Pancreas (tissue), 10 donors: ENCODE measurements at places on chromosomes 5 and 9. TPM values are rescaled to one million over a fixed set of nuclear protein-coding genes. Genes with fewer than 3 reads are reported as not detected.
A peak's percentile ranks its signal among the peaks of the same experiment; 100 is the strongest.

GRCh38 chr5:130321931-130322330 lies 417.7 kb downstream of the CHSY3 start:
- H3K4me3 ChIP-seq = no peak overlapping the region
- H3K36me3 ChIP-seq = no peaks in the 10 kb centered on the region
- H3K4me1 ChIP-seq = no peaks in the 10 kb centered on the region
- no peaks in the 10 kb centered on the region for H3K27me3 ChIP-seq

- H3K27me3 ChIP-seq = no peaks in the 10 kb centered on the region
- H3K4me3 ChIP-seq = no peak overlapping the region
- H3K27ac ChIP-seq = no peak overlapping the region
- no peak for DNase-seq
- no peaks in the 10 kb centered on the region for H3K4me1 ChIP-seq
These were observed 179.6 kb upstream of the SGCD start for GRCh38 chr5:156147261-156147943.

Gene TLX3
- not detected for total RNA-seq

GRCh38 chr5:73393611-73394489 lies 54.7 kb downstream of the FOXD1 start:
- H3K27me3 ChIP-seq = no peaks in the 10 kb centered on the region
- H3K36me3 ChIP-seq = no peaks in the 10 kb centered on the region
- DNase-seq = no peak
- H3K4me3 ChIP-seq = no peak overlapping the region
- H3K27ac ChIP-seq = no peak overlapping the region

DNA sequence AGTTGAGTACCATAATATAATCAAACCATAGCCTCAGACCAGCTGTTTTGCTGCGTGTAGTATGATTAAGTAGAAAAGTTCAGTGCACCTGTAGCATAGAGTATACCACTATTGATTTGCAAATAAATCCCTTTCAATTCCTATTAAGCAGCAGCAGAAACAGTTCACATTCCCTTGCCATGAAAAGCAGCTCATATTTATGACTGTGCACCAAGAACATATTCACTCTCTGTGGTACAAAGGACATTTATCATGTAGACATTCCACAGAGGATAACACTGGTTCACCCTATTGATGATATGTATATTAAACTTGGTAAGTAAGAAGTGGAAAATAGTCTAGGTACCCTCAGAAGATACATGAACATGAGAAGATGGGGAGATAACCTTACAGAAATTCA lies 1689.1 kb upstream of the CDH6 start:
- H3K4me1 ChIP-seq = no peaks in the 10 kb centered on the region
- DNase-seq = no peak
- H3K36me3 ChIP-seq = no peaks in the 10 kb centered on the region
- no peak overlapping the region for H3K4me3 ChIP-seq
- no peak overlapping the region for H3K27ac ChIP-seq

Gene IRX2
- total RNA-seq = 0.56 TPM

GRCh38 chr5:78607864-78608263 lies 40.7 kb downstream of the LHFPL2 start:
- no peak for DNase-seq
- H3K27ac ChIP-seq = no peak overlapping the region
- H3K4me3 ChIP-seq = no peak overlapping the region

Gene SPINK7
- total RNA-seq = not detected

GRCh38 chr5:142946547-142947426 lies 176.6 kb downstream of the ARHGAP26 start:
- H3K4me3 ChIP-seq = no peak overlapping the region
- H3K36me3 ChIP-seq = no peaks in the 10 kb centered on the region
- H3K27me3 ChIP-seq = no peaks in the 10 kb centered on the region
- no peak overlapping the region for H3K27ac ChIP-seq
- DNase-seq = peak; percentile 83

Gene BRINP1
- total RNA-seq = 0.06 TPM

DNA sequence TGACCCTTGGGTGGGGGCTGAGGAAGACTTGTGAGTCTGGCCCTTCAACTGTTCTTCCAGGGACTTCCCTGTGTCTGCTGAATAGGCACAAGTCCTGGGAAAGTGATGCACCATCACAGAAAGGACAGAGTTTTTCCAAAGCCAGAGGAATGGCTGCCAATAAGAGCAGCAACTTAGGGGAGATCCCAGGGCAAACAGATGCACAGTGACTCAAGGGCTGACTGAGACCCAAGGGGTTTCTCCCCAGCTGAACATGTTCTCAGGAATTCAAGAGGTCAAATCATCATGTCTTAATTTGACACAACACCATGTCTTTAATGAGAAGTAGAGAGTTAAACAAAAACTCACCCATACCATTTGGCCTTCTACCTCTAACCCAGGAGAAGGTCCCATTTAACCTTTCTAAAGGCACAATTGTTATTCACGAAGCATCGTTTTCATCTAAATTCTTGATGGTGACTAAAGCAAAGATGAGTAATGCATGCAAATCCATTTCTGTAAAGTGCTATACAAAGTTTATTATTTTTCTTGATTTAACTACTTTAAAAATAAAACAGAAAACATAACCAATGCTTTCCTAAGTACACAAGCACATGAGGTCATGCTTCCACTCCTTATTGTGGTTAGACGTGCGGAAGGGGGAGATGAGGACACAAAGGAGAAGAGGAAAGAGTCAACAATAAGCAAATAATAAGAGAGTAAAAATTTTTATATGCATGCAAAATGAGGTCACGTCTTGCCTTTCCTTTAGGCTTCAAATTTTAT lies 324.1 kb downstream of the PLK2 start:
- no peak overlapping the region for H3K27ac ChIP-seq
- DNase-seq = no peak
- H3K4me3 ChIP-seq = no peak overlapping the region
- no peaks in the 10 kb centered on the region for H3K27me3 ChIP-seq
- H3K4me1 ChIP-seq = no peaks in the 10 kb centered on the region
- H3K36me3 ChIP-seq = no peaks in the 10 kb centered on the region

Gene NUP155
- total RNA-seq = 8.7 TPM

GRCh38 chr5:92492908-92493307 lies 1088.1 kb downstream of the NR2F1-AS1 start:
- H3K27ac ChIP-seq = no peak overlapping the region
- H3K36me3 ChIP-seq = no peaks in the 10 kb centered on the region
- no peak for DNase-seq

- no peaks in the 10 kb centered on the region for H3K4me1 ChIP-seq
- no peak for DNase-seq
- H3K4me3 ChIP-seq = no peak overlapping the region
- H3K27ac ChIP-seq = no peak overlapping the region
- H3K27me3 ChIP-seq = no peaks in the 10 kb centered on the region
These were observed 21.3 kb downstream of the NIPAL4 start for GRCh38 chr5:157481265-157481664.

Gene SLU7
- total RNA-seq = 19.4 TPM
